ENCODE measurements at places on chromosomes 5 and 9.

GRCh38 chr5:109558364-109558763 lies 131.4 kb upstream of the MAN2A1 start:
- DNase-seq = no peak

- no peak for DNase-seq
These were observed 30.1 kb upstream of the AUH start for GRCh38 chr9:91391818-91392217.

- DNase-seq = no peak
These were observed 6.3 kb downstream of the CCDC180 start for GRCh38 chr9:97313746-97314145.

DNA sequence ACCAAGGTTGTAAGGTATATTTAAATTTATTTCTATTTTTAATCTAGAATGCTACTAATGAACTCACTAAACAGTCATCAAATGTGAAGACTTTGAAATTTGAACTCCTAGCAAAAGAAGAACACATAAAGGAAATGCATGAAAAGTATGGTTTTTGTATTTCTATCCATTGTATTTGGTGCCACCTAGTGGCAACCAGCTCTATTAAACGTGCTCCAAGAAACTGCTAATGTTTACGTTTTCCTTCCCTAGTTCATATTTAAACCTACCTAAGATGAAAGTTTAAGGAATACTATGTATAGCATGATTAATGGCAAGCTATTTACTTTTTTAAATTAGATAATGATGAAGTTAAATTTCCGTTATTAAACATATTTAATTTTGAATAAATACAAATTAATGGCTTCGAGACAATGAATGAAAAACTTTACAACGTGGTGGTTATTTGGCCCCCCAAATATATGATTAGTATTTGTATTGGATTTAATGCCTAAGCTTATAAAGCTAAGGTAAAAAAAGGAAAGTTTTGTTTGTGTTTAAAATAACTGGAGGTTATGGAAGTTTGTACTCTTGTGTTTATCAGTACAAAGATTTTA lies 115.9 kb upstream of the SH3GL2 start:
- DNase-seq = peak; percentile 48

- no peak for DNase-seq
These were observed 19.3 kb upstream of the PPP2CA start for GRCh38 chr5:134245101-134245604.

DNA sequence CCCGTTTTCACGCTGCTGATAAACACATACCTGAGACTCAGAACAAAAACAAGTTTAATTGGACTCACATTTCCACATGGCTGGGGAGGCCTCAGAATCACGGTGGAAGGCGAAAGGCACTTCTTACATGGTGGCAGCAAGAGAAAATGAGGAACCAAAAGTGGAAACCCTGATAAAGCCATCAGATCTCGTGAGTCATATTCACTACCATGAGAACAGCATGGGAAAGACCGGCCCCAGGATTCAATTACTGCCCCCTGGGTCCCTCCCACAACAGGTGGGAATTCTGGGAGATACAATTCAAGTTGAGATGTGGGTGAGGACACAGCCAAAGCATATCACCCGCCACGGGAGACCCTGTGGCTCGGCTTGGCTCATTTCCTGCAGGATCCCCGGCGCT lies 20.2 kb downstream of the EXD3 start:
- DNase-seq = no peak

DNA sequence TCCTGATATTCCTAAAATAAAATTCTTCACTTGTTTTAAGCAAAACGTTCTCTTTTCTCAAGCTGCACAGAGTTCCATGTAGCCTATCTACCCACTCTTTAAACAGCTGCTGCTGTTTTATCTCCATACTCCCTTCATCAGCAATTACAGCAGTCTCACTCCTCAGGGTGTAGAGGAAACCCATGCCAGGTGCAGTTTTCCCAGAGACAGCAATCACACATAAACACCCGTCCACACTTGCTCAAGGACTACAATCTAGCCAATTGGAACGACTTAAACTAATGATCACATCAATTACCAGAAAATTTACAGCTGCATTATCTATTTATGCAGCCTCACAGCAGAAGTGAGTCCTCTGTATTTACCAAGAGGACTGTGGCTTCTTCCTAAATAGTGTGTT lies 141.7 kb downstream of the HTR1A start:
- DNase-seq = no peak

DNA sequence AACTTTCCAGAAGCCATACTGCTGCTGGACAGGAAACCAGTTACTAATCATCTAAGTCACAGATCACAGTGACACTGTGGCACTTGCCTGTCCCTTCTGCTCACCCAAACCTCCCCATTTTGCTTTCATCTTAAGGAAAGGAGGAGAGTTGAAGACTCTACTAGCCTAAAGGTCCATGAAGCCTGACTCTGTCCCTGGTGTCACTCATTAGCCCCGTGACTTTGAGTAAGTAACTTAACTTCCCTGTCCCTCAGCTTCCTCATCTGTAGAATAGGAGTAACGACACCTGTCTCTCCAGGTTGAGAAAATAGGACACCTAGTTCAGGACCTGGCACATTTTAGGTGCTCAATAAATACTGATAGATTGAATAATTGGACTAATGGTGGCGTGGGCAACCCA lies 536 bp upstream of the SLC6A7 start:
- DNase-seq = no peak

DNA sequence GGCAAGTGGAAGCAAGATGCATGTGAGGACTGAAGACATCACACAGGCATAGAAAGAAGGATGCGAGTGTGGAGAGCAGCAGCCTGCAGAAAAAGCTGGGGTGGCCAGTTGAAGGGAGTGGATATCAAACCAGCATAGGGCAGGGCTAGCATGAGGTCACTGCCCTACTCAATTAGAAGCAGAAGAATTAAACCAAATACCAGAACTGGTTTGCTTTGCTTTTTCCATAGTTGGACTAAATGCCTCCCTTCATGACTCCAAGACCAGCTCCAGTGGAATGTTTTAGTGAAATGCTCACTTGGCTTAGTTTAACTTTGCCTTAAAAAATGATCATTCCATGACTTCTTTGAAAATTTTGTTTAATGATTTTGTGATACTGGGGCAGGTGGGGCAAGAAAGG lies 45.8 kb downstream of the TMEM167A start:
- no peak for DNase-seq

DNA sequence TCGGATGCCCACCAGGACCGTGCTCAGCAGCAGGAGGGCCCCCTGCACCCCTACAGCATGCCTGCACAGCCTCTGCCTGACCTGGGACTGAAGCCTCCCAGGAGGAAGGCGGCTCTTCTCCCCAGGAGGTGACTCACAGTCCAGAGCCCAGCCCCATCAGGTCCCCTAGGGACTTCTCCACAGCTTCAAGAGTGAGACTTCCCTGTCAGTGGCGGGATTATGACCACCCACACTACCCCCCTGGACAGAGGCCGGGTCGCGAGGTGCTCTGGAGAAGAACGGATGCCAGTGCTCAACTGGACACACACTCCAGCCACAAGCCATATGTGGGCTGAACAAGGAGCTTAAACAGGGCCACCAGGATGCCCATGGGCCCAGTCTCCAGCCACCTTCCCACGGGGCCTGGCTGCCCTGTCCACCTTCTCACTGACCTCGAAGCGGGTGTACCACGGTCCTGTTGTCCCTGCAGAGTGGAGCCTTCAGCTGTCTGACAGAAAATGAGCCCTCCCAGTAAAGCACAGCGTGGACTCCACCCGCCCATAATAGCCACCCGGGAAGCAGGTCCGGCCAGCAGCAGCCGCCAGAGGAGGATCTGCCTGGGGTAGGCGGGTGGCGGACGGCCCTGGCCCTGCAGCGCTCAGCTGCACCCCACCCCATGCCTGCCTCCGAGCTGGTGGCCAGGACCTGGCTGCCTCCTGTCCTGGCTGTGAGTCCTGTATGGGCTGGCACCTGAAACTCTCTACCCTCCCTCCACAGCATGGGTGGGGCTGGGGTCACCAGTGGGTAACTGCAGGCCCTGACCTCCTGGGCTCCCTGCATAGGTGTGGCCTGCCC lies 54.7 kb downstream of the SEMA4D start:
- no peak for DNase-seq

Measured in NCI-H2171 treated with DMSO at 0.1 percent for 48 hours (cell line).